Left renal cortex interstitium (tissue), 4 donors: ENCODE measurements at places on chromosomes 7 and 10. TPM values are rescaled to one million over a fixed set of nuclear protein-coding genes. Genes with fewer than 3 reads are reported as not detected.

The SAMD9L gene
- 5.1 TPM for polyA plus RNA-seq

The SLC18A2 gene
- polyA plus RNA-seq = 0.79 TPM

The STEAP2 gene
- 15.4 TPM for polyA plus RNA-seq

The ANXA8 gene
- not detected for polyA plus RNA-seq

The GJC3 gene
- polyA plus RNA-seq = 0.76 TPM

The FAM25A gene
- polyA plus RNA-seq = not detected

The PLAC9 gene
- 28.9 TPM for polyA plus RNA-seq

The VWDE gene
- 7.0 TPM for polyA plus RNA-seq

The SPAM1 gene
- not detected for polyA plus RNA-seq

The ZNF425 gene
- polyA plus RNA-seq = 8.3 TPM

The PPP1R17 gene
- polyA plus RNA-seq = not detected

The TYW1 gene
- polyA plus RNA-seq = 25.6 TPM

The PAPOLB gene
- 0.13 TPM for polyA plus RNA-seq

The ARMC3 gene
- polyA plus RNA-seq = 9.5 TPM

The GRID1 gene
- 1.6 TPM for polyA plus RNA-seq

The PRSS37 gene
- polyA plus RNA-seq = not detected

The SLC13A4 gene
- polyA plus RNA-seq = 7.2 TPM

The ZNF138 gene
- polyA plus RNA-seq = 22.7 TPM

The ZNF32 gene
- 63.4 TPM for polyA plus RNA-seq

The TUBB8 gene
- polyA plus RNA-seq = 0.44 TPM

The ODAD2 gene
- 0.96 TPM for polyA plus RNA-seq

The PITX3 gene
- polyA plus RNA-seq = 1.1 TPM

The CASP7 gene
- 29.3 TPM for polyA plus RNA-seq

The TMEM225B gene
- 2.2 TPM for polyA plus RNA-seq

The SGCE gene
- polyA plus RNA-seq = 90.7 TPM

The STAMBPL1 gene
- polyA plus RNA-seq = 1.9 TPM

The LAMB1 gene
- 715 TPM for polyA plus RNA-seq
